Chondrocyte (in vitro differentiated cells): ENCODE measurements at places on chromosomes 12 and 14. TPM values are rescaled to one million over a fixed set of nuclear protein-coding genes. Genes with fewer than 3 reads are reported as not detected.

SDS gene
- not detected in 3 replicates for total RNA-seq

- DNase-seq, result no peak
Observed at GRCh38 chr12:113582521-113583218, 111.0 kb upstream of the LHX5 start.

GRCh38 chr14:106530423-106531107 is 1004.2 kb downstream of the TMEM121 start:
- no peak for DNase-seq

DNA sequence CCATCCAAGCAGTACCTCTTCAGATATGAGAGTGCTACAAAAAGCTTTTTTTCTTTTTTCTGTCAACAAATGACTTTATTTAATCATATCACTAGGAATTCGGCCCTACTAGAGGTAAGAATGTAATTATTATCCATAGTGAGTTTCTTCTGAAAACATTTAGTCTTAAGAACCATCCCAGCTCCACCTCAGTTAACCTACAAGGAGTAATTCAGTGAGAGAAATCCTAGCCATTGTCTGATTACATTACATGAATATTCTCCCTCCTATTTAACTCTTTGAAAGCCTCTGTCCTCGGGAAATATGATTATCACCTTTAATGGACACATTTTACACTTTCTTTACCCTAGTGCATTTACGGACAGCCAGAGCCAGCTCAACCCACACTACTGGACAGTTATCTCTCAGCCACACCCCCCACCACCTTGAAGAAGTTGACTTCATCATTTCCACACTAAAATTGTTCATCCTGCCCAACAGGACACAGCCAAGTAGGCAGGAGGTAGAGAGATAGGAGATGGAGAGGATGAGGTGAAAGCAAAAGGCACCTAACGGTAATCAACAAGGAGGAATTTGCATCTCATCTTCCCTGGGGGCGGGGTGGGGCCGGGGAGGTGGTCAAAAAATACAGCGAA is 1.3 kb downstream of the PPFIA2 start:
- no peak for DNase-seq

DNA sequence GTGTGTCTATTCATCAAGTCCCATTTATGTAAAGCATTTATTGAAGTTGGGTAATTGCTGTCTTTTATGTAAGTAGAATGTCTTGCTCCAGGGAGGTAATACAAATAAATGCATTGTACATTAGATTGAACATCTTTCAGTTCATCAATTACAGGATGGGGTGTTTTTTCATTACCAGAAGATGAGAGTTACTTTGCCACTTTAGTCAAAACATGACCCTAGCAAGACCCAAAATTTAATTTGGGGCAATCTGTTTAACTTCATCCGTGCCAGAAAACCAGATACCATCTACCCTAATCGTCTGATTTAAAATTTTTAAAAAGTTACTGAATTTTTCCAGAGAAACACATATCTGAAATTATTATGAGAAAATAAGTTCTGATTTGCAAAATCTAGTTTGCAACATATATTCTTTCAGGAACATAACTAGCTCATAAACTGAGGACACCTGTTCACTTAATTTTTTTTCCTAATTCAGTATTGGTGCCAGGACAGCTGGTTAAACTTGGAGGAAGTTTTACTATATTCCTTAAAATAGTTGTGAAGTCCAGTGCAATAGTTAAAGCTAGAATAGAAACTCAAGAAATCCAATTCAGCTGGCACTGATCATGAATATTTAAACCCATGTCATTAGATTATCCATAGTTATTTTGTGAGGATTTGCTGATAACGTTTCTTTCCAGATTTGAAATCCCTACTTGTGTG is 114.5 kb downstream of the SRGAP1 start:
- no peak for DNase-seq

DNA sequence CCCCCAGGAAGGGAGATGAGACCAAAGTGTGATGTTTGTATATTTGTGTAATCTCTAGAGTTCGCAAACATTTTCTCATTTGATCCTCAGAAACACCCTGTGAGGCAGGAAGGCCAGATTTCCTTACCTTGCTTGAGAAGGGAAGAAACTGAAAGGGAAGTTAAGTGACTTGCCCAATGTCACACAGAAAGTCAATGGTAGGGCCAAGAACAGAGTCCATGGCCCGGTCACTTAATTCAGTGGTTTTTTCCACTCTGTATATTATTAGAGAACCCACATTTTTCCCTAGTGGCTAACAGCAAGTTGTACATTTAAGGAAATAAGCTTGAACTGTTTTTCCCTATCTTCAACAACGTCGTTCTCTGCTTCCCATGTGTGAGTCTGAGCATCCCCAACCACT is 25.6 kb upstream of the CHPT1 start:
- DNase-seq, result no peak

CABP1 gene
- not detected in 3 replicates for total RNA-seq

DNA sequence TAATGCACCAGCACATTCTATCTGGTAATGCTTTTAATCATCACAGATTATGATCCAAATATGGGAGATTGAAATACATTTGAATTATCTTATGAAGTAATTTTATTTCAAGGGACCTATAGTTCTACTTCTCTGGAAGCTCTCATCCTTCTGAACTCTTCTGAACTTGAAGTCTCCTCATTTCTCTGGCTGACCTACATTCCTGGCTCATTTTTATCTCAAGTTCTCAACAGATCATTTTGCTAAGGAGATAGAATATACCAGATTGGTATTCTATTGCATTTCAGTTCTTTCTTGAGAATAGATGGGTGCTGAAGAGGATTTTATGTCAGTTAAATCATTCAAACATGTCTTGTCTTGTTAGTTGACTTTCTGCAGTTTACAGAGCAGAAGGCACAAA is 7.9 kb downstream of the HMGA2 start:
- DNase-seq, result no peak

GRCh38 chr14:49904270-49904669 is 11.4 kb downstream of the ARF6 start:
- DNase-seq, result no peak

- DNase-seq, result no peak
Observed at GRCh38 chr12:3246253-3246652, 169.1 kb downstream of the TSPAN9 start.

- DNase-seq, result no peak
Observed at GRCh38 chr14:86997271-86997670, 995.7 kb downstream of the GALC start.

DNA sequence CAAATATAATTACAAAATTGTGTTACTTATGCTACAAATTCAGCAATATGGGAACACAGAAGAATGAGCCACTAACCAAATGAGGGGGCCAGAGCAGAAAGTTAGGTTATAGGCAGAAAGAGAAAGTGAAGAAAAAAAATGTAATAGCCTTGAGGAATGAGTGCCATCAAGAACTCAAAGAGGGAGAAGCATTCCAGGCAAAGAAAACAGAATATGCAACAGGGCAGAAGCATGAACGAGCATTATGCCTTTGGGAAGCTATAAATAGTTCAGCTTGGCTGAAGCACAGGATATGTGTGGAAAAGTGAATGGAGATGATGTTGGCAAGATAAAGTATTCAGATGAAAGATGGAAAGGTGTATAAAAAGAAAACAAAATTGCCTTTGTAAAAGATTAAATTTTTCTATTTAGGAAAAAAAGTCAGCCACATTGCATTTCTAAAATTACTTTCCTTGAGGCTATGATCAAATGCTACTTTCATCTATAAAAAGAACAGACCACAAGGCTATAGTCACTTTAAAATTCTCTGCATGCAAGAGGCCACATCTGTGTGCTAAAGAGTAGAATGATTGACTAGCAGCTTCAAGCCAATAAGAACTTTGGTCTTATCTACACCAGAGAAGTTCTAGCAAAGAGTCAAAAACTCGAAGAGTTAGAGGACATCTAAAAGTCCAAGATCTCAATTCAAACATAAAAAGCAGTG is 193.6 kb upstream of the GARIN6 start:
- DNase-seq, result no peak

ST8SIA1 gene
- 0.15 to 1.6 TPM (median 1.2 TPM) in 3 replicates for total RNA-seq

DNA sequence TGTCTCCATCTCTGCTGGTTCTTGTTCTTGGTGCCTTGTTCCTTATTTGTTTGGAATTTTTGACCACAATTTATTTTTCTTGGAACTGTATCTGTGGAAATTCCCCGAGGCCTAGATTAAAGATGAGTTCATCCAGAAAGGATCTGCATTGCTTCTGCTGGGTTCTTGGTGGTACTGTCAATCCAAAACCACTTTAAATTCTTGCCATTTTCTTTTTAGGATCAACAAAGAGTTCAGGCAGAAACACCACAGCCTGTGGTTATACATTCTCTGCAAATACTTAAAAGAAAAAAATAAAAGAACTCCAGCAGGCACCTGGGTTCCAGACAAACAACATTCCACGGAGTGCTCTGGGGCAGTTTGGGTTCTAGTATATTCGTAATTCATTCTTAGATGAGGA is 6.0 kb upstream of the VAMP1 start:
- no peak for DNase-seq

- DNase-seq, result no peak
Observed at GRCh38 chr12:54037360-54038283, 4.8 kb downstream of the HOXC5 start.

DNA sequence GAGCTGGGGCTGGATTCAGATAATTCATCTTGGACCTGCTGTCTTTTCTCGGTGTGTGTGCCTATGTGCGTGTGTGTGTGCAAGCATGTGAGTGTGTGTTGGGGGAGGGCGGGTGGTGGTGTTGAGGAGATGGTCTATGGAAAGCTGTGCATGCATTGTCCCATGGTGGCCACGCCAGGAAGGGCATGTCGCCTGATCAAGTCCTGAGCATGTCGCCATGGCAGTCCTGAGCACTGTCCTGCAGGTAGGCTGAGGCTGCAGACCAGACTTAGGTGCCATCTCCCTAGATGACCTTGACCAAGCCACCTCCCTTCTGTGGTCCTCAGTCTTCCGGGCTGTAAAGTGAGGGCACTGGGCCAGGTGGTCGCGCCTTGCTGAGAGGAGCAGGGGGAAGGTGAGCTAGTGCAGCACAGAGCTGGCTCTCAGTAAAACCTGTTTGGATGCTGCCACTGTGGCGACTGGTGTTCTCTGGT is 81.4 kb downstream of the PAPOLA start:
- no peak for DNase-seq

- DNase-seq, result no peak
Observed at GRCh38 chr12:4787965-4788364, 67.8 kb downstream of the GALNT8 start.

DNA sequence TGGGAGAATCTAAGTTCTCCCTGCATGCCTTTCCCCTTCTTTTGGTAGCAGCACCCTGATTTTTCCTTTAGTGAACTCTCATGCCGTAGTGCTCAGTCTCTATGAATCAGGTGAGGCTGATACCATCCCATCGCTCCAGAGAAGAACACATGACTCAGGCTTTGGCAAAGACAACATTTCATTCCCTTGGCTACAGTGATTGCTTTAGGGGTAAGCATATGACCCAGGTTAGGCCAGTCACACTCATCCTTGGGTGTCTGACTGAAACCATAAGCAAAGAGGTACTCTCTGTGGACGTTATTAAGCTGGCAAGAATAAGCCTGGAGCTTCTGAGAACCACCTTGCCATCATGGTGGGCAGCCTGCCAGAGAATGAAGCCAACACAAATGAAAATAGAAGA is 141.8 kb downstream of the MYRFL start:
- no peak for DNase-seq

DNA sequence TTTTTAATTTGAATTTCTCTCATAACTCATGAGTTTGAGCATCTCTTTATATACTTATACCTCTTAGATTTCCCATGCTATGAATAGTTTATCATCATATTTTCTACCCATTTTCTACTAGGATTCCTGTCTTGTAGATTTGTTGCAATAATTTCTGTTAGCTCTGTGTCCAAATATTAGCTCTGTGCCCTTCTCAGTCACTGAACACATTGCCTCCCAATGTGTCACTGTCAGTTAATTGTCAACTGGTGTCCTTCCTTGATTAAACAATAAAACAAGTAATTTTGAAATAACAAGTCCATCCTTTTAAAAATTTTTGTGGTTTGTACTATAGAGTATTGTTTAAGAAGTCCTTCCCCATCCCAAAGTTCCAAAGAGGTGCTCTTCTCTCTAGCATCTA is 4.2 kb upstream of the PAH start:
- no peak for DNase-seq

GRCh38 chr14:59591641-59592370 is 15.2 kb upstream of the CCDC175 start:
- DNase-seq, result no peak

- DNase-seq, result no peak
Observed at GRCh38 chr12:3077572-3078081, 448 bp downstream of the TSPAN9 start.

DNA sequence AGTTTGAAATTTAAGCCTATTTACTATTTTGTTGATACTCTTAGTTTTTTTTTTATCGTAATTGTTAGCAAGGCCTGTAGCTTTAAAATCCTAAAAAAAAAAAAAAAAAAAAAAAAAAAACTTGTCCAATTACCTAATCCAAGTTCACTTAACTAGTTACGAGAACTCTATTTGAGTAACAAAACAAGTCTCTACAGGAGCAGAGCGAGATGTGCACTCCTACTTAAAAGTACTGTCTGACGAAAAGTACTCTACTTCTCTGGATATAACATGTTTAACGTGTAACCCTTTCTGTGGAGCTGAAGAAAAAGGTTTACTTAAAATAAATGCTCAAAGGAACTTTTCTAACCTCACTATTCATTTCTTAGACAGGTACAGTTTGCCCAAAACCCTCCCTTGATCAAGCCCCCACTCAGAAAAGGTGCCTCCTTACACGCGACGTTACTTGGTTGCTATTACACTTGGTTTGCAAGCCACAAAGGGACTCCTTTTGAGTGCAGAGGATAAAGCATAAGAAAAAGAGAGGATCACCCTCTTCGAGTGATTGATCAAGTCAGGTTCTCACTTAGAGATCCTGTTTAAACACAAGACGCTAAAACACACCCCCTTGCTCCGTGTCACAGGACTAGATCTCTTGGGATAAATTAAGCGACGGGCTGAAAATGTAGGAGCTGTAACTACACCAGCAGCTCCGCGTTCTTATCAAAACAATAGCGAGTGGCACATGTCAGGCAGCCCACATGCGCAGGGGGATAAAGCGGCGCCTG is 2.2 kb downstream of the BAZ1A start:
- DNase-seq, result no peak

TSPAN31 gene
- total RNA-seq, result 21.2 to 29.3 TPM (median 21.5 TPM) in 3 replicates

WNT1 gene
- total RNA-seq, result not detected in 3 replicates

DNA sequence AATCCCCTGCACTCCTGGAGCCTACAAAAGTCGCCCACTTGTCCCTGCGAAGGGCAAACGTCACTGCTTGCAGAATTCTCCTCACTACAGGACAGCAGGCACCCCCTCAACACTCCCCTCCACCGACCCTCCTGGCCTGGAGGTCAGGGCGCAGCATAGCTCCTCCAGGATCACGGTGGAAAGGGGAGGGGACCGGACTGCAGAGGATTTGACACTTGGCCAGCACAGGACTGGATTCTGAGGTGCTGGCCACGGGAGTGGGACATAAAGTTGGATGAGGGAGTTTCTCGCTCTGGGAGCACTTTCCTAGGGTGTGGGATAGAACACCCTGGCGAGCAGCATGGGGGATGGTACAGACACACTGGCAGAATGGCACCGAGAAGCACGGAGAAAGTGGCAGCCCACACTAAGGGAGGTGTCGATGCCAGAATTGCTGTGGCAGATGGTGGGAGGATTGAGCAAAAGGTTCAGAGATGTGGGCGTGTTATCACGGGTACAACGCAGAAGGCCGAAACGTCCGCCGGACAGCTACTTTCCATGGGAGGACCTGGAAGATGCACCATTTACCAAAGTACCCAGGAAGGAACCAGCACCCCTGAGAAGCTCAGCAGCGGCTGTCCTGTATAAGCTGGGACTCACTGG is 51.4 kb upstream of the DIO3 start:
- DNase-seq, result peak; percentile 58
